ENCODE measurements at places on chromosomes 7 and 10.
A peak's percentile ranks its signal among the peaks of the same experiment; 100 is the strongest.

DNA sequence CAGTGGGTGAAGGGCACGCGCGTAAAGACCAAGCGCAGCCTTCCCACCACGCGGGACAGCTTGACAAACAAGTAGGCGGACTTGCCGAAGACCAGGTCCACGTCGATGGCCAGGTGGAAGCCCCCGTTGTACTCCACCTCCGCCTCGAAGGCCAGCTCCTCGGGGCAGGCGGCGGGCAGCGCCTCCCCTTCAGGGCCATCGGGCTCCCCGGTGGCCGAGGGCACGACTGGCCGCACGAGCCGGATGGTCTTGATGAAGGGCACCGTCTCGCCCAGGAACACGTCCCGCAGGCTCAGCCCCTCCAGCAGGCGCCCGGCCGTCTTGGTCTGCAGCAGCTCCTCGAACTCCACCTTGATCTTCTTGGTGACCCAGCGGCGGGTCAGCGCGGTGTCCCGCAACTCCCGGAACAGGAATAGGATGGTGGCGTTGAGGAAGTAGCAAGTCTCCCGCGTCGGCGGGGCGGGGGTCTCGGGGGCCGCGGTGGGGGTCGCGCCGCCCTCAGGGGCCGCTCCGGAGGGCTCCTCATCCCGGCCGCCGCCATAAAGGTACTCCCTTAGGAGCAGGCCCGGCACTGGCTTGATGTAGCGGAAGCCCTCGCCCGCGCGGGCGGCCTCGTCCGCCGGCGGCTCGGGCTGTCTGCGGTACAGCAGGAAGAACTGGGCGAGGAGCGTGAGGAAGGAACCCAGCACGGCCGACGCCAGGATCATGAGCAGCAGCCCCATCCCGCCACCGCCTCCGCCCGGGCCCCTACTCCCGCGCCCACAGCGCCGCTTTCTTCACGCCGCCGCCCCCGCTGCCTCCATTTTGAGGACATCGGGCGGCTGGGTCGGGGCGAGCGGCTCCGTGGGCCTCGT lies 507 bp downstream of the PDZD8 start:
- no peak for DNase-seq

DNA sequence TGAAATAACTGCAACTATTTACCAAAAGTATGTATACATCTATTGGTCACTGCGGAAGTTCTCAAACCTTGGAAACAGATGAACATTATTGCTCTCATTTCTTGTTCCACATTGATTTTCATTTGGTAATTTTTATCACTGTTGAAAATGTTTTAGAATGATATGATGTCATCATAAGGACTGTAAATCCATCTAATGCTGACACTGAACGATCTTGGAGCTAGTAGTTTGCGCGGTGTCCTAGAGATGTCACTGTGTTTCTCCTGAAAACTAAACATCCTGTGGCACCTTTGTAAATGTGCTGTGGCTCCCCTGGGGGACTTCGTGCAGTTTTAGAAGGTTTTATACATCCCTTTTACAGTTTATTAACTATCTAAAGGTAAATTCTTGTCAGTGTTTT lies 73.5 kb downstream of the DNAJB9 start:
- DNase-seq = no peak

GRCh38 chr10:2020836-2021235 lies 283.5 kb upstream of the ADARB2 start:
- DNase-seq = no peak

- DNase-seq = no peak
Measured at GRCh38 chr7:157807510-157807909, 470.7 kb downstream of the DNAJB6 start.

DNA sequence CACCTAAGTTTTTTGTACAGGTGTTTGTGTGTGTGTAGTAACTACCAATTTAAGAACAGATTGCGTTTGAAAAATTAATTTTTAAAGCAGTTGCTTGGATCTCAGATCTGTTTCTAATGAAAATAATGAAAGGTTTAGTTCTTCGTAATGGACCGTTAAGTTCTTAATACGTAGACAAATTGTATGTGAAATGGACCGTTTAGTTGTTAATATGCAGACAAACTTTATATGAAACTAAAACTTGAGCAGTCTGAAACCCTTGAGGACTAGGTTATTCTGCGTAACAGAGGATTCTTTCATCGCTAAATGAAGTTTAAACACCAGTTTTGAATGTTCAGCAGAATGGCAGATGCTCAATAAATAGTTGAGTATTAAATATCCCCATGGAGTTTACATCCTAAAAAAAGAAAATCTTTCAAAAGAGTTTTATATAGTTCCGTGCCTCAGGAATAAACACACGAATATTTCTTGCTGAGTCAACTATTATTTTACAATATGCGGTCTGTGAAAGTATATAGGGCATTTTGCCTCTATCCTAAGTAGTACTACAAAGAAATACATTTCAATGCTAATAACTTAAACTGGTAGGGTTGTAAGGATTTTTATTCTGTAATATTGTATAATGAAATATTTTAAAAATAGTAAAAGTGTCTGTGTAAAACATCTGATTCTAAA lies 1.2 kb downstream of the DBF4 start:
- DNase-seq = no peak

DNA sequence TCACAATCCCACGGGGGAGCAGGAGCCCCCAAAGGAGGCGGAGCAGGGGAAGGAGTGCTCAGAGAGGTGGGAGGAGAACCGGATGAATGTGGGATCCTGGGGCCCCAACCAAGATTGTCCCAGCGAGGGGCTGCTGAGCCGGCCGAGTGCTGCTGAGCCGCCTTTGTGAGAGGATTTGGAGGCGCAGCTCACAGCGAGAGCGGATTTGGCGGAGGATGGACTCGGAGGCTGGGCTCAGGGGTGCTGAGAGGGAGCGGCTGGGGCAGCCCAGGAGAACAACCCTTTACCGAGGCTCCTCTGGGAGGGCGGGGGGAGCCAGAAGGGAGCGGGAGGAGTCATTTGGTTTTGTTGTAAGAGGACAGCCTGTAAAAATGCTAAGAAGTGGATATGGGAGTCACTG lies 23.0 kb downstream of the GHRHR start:
- no peak for DNase-seq

- DNase-seq = no peak
Measured at GRCh38 chr10:3987143-3987974, 202.3 kb upstream of the KLF6 start.

DNA sequence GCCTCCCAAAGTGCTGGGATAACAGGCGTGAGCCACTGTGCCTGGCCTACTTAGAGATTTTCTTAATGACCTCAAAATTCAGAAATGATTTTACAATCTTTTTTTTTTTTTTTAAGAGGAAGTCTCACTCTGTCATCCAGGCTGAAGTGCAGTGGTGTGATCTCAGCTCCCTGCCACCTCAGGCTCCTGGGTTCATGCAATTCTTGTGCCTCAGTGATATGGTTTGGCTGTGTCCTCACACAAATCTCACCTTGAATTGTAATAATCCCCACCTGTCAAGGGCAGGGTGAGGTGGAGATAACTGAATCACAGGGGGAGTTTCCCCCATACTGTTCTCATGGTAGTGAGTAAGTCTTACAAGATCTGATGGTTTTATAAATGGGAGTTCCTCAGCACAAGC lies 159.9 kb downstream of the DNAJC1 start:
- DNase-seq = no peak

GRCh38 chr7:47423196-47423595 lies 158.7 kb downstream of the TNS3 start:
- DNase-seq = no peak

- DNase-seq = no peak
Measured at GRCh38 chr10:122845783-122846332, at the start of gene CUZD1. TSS of gene CUZD1 (minus strand) at chr10:122845857. CDS start at chr10:122845843, 14 bp downstream.

GRCh38 chr10:70475661-70476060 lies 2.9 kb upstream of the PALD1 start:
- no peak for DNase-seq

GRCh38 chr7:23295401-23295697 lies 3.8 kb upstream of the MALSU1 start:
- no peak for DNase-seq

DNA sequence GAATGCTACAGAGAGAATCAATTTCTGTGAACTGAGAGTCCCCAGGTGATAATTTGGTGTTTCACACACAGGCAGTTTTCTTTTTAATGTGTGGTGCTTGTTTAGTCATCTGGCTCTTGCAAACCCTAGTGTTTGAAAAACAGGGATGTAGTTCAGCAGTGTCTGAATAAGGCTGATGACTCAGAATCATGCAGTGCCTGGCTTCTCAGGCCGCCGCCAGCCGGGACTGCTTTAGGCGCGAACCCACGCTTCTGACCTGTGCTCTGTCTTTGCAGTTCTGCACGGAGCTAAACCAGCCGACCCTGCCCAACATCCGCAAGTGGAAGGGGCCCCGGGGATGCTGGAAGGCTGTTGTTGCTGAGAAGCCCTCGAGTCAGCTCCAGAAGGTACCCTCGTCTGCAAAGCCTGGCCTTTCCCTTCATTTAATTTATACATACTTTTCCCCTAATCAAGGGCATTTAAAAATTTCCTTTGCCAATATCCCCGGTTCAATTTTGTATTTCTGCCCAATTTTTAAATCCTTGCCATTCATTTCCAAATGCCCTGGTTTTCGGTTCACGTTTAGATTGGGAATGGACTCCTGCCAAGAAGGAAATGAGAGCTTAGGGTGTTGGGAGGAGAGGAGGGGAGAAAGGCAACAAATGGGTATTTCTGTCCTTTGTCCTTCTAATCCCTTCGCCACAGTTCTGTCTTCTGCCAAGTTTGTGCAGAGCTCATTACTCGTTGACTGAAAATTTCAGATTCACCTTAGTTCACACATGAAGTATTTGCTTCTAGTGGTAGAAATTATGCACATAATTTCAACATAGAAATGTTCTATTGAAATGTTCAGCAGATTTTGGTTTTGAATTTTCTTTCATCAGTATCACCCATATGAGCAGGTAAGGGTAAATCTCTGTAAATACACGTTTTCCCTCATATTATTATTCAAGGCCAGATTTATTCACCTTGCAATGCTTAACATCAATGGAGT lies 108.5 kb upstream of the ANLN start:
- DNase-seq = no peak

DNA sequence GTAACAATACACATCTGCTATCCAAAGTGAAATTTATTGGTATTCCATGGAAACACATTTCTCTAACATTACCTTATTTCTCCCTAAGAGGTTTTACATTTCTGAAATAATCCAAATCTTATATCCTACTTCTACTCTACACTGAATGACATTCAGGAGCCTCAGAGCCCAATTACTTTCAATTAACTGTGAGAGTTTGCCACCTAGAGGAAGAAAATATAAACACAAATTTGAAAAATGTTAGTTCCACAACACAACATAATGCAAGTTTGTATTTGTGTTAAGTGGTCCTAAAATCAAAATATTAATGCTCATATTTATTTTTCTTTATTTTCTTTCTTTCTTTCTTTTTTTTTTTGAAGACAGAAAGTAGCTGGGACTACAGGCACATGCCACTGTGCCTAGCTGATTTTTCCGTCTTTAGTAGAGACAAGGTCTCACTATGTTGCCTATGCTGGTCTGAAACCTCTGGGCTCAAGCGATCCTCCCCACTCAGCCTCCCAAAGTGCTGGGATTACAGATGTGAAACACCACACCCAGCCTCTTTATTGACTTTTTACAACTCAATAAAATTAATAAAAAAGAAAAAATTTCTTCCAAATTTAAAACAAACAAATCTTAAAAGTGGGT lies 46.0 kb downstream of the ATAD1 start:
- DNase-seq = no peak

DNA sequence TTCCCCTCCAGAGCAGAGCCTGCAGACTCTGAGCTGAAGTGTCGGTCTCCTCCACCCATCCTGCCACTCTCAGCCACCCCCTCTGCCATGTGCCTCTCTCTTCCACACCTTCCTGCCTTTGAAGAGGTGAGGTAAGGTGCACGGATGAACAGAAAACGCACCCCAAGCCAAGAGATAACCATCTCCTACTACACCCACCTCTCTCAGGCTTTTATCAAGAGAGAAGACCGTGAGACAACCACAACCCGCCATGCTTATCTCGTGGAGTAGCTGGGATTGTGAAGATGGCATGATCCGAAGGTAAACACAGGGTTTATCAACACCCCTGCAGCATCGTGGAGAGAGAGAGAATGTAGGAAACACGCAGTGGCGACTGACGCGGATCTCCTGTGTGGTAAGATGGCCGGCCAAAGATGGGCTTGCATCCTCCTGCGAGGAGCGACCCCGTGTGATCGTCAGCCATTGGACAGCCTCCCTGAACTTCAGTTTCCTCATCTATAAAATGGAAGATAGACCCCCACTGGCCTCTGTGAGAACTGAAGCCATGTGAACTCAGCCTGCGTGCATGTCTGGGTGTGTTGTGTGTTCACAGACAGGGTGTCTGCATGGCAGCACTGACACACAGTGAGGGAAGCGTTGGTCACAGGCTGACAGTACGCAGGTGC lies 219.0 kb downstream of the DIP2C start:
- DNase-seq = peak; percentile 35

DNA sequence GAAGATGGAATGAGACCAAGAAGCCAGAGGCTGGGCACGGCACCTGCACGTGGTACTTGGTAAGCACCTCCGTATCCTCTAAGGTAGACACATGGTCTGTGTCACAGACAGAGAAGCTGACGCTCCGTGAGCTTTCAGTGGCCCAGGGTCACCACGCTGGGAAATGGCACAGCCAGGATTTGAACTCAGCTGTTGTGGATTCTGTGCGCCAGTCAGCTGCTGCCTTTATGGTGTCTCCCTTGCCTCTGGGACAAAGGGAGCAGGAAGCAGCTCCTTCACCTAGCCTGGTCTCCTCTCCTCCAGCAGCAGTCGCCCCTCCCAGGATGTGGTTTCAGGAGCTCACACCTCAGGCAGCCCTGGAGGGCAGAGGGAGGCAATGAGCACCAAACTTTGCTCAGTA lies 110.8 kb downstream of the ARHGAP22 start:
- no peak for DNase-seq

GRCh38 chr10:130782467-130782866 lies 529.1 kb downstream of the TCERG1L start:
- DNase-seq = no peak

DNA sequence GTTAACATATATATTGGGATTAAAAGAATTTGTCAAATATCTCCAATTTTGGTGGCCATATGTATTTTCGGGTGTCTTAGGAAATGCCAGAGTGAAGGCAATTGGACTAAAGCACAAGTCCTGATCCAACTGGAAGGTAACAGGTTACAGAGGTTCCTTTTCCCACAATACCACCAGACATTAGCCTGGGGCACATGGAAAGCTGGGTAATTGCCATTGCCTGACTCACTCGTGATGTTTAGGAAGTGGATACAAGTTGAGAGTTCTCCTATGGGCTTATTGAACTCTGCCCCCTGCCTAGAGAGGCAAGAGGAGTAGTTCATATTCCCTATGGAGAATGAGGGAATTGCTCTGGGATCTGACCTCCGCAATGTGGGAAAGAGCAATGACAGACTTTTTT lies 5.7 kb downstream of the DNAH11 start:
- no peak for DNase-seq

DNA sequence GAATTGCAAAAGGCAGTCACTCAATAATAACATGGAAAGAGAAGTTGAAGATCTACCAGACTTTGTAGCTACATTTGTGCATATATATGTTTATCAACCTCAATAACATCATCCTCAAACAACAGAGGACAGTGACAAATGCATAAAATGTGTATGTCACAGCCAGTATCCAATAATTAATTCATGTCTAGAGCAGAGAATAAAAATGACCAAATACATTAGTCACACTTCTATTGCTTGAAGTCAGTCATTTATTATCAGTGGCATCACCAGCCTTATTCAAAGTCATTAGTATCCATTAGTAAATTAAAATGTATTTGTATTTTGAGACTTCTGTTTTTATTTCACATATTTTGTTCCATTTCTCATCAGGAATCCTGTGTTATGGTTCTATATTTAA lies 852.8 kb downstream of the XPNPEP1 start:
- DNase-seq = no peak

GRCh38 chr7:2779051-2779450 lies 65.1 kb downstream of the GNA12 start:
- DNase-seq = no peak
